ENCODE measurements at places on chromosomes 3 and 15.
A peak's percentile ranks its signal among the peaks of the same experiment; 100 is the strongest.

- DNase-seq: no peak
Measured at GRCh38 chr3:122081543-122082247, 26.5 kb downstream of the CD86 start.

DNA sequence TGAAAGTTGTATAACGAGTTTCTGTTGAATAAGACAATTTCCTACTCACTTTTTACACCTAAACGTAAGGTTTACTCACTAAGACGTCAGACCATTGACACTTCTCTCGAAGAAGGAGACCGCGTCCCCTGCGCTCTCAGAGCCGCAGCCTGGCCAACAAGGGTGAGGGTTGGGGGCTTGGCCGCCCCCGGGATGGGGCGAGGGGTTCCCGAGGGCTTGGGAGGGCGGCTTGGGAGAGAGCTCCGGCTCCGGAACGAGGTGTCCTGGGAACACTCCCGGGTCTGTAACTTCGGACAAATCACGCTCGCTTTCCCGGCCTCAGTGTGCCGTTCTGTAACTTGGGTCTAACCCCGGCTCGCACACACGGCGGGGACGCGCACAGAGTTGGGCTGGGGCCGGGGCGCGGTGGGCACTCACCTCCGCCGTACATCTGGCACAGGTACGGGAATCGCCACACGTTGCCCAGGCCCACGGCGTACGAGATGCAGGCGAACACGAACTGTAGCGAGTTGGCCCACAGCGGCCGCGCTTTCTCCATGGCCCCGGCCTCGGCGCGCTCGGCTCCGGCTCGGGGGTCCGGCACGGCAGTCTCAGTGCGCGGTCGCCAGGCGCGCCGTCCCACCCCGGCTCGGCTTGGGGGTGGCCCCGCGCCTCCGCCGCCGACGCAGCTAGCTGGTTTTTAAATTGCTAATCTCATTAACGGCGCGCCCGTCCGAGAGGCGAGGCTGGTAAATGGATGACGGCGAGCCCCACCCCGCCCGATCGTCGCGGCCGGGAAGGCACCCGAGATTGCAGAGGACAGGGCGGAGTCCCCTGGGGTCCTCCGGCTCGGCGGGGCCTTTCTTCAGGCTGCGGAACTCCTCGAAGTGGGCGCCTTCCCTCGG lies at the start of gene SLC6A20:
Gene SLC6A20, minus strand, starts transcription at position 655 of the 884 bp plus-strand sequence. Its CDS starts 117 bp downstream, at position 538.
- no peak for DNase-seq

GRCh38 chr3:124174476-124174875 lies 182.6 kb upstream of the ROPN1 start:
- DNase-seq: no peak

GRCh38 chr3:71300951-71301393 lies 282.6 kb downstream of the FOXP1 start:
- DNase-seq: no peak

DNA sequence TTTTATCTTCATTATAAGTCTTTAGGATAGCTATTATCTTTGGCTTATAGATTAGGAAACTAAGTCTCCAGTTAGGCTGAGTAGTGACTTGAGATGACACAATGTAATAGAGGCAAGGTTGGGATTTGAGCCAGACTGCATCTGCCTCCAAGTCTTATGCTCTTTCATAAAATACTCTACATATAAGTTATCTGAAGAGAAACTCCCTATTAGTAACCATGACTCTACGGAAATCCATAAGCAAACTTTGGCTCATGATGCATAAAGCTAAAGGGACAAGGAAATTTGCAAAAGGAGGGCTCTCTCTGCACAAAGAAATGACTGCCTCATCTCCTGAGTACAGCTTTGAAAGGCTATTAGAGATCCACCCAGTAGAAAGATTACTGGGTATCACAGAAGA lies 77.6 kb upstream of the FRMD4B start:
- no peak for DNase-seq

DNA sequence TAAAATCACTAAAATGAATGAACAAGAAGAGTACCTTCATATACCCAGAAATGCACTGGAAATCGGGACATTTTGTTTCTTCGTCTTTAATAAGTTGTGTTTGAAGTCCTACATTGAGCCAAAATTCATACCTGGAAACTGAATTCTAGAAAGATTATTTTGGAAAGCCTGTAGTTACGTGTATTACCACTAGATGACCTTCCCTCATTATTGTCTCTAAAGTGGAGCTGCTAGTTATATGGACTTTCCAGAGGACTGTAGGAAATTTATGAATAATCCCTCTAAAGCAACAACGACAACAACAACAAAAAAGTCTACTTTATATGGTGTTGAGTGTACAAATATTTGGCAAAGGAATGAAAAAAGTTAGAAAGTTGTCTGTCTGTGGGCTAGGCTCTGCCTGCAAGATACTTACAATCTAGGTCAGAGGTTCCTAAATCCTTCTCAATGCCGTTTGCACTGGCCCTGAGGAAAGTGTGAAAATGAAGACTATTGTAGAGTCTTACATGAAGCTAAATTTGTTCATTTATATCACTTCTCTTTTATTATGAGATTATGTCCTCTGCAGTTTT lies 234.8 kb upstream of the NR2E3 start:
- DNase-seq: peak; percentile 49

GRCh38 chr3:101256511-101256910 lies 63.9 kb downstream of the IMPG2 start:
- no peak for DNase-seq

All from SW 1271 (cell line).